Activated CD4-positive, alpha-beta T cell treated with anti-CD3 and anti-CD28 coated beads, Interleukin-10, Interleukin-2, amounts not matched to agents 100 ng/mL and 50 ng/mL, durations not matched to agents 16 hours and 8 hours (primary cell): ENCODE measurements at places on chromosomes 3 and 15.

GRCh38 chr3:49600781-49601180 is 46.5 kb downstream of the BSN start:
- no peak for DNase-seq

GRCh38 chr3:17430582-17430981 is 311.8 kb downstream of the TBC1D5 start:
- no peak for DNase-seq

DNA sequence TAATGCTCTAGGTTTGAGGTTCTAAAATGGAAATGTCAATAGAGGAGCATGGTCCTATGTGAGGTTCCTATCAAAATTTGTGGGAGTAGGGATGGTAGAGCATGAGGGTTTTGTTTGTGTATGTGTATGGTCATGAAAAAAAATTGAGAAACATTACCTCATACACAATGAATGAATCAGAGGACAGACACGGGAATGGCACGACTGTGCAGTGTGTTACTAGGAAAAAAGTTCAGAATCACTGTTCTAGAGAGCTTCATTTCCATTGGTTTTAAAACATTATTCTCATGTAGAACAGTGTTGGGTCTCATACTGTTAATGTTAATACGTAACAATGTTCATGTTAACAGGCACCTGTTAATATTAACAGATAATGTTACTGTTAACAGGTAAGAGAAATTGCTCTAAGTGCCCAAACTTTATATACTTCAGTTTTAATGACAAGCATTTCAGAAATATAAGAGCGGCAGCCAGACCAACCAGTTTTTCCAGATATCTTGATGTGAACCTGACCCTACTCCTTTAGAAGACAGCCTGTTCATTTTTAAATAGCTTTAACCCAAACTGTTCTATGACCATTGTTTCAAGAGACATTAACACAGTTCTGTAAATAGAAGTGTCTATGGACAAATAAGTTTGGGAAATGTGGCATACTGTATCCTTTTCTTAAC is 48.0 kb downstream of the SLC15A2 start:
- DNase-seq = no peak

DNA sequence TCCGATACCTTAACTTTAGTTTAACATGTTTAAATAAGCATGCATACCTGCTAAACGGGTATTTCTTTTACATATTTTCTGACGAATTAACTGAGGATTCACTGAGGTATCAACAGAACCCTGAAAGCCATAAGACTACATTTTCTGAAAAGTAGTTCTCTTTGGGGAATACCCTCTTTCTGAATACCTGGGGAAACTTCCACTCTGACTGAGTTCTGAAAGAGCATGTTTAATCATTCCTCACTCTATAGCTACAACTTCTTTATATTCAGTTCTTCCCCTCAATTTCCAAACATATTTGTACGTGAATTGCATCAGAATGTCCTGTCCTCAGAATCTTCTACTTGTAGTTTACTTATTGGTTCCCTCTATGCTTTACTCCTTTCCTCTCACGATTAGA is 403.0 kb downstream of the ROBO1 start:
- DNase-seq = no peak

GRCh38 chr15:101607108-101607507 is 45.1 kb downstream of the TM2D3 start:
- no peak for DNase-seq

DNA sequence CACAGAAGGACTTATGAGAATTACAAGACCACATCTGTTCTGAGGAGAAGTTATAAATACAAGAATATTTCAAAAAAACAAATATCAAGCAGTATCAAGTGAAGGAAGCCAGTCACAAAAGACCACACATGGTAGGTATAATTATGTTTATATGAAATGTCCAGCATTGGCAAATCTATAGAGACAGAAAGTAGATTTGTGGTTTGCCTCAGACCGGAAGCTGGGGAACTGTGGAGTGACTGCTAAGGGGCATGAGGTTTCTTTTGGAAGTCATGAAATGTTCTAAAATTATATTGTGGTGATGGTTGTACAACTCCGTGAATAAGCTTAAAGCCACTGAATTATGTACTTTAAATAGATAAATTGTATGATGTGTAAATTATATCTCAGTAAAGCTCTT is 136.9 kb downstream of the FRMD5 start:
- DNase-seq = no peak

DNA sequence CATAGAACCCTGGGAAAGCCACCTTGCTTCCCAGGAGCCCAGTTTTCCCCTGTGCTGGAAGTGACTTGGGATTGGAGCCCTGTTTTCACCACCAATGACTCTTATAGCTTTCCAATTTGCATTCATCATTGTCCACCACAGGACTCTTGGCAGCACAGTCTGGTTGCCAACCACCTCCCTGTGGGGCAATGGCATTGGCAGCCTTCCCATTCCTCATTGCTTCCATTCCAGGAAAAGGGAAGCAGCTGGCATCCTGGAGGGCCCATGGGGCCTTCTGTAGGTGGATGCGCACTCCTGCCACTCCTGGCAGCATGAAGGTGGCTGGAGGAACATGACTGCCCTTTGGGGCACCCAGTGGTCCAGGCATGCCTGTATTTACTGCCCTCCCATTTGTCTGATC is 57.7 kb downstream of the FEM1B start:
- DNase-seq = no peak
